Activated T-helper 9 cell treated with anti-CD3 and anti-CD28 coated beads, Interleukin-2, amount 50 U/mL, for 16 hours (primary cell): ENCODE measurements at places on chromosomes 11 and 22.

DNA sequence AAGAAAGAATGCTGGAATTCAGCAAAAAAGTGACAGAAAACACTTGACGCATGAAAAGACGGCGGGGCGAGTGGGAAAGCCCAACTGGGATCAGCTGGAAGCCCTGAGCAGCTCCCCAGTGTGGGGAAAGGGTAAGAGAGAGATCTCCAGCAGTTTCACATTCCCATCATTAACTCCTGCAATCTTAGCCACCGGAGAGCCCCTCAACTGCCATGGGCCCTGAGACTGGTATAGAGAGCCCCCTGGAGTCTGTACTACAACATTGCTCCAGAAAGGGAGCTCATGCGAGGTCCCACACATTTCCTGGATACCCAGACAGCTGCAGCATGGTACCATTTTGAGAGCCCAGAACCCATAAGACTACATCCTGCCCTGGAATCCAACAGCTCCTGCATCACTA lies 31.1 kb downstream of the MRGPRX4 start:
- no peak for DNase-seq

DNA sequence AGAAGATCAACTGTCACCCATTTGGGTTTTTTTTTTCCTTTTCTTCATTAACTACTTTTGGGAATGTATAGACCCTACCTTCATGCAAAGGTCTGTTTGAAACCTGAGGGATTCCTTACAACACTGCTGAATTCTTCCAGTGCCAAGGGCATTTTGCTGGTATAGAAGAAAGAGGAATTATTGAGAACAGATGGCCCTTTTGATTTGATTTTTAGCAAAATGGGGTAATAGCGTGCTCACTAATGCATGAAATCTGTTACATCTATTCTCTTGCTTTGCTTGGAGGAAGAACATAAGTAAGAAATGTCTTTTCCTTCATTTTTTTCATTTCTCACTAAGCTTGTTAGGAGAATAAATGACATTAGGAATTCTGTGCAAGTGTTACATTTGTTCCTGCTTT lies 501.9 kb downstream of the TMEM135 start:
- DNase-seq: no peak

DNA sequence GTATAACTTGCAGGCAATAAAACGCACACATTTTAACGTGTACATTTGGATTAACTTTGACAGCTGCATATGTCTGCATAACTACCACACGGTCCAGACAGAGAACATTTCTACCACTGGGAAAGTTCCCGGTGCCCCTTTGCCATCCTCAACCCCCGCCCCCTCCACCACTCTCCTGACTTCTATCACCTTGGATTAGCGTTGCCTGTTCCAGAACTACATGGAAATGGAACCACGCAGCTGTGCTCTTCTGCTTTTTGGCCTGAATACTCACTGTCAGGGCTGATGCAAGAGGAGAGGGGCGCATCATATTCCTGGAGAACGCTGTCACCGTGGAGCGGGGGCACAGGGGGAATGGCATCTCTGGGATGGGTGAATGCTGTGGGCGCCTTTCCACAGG lies 62.1 kb downstream of the LRP5 start:
- no peak for DNase-seq

DNA sequence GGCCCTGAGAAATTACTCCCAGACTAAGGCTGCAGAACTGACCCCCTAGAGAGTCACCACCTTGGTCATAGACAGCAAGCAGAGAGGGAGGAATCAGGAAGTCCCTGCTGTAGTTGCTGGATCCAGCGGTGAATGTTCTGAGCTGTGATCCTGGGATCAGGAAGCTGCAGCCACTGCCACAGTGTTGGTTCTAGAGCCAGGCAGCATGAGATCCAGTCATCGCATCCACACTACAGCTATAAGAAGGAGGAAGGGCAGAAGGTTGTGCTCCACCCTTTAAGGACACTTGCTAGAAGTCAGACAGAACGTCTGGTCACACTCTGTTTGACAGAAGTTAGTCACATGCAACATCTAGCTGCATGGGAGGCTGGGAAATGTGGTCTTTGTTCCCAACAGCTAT lies 104.7 kb upstream of the OR4B1 start:
- no peak for DNase-seq

DNA sequence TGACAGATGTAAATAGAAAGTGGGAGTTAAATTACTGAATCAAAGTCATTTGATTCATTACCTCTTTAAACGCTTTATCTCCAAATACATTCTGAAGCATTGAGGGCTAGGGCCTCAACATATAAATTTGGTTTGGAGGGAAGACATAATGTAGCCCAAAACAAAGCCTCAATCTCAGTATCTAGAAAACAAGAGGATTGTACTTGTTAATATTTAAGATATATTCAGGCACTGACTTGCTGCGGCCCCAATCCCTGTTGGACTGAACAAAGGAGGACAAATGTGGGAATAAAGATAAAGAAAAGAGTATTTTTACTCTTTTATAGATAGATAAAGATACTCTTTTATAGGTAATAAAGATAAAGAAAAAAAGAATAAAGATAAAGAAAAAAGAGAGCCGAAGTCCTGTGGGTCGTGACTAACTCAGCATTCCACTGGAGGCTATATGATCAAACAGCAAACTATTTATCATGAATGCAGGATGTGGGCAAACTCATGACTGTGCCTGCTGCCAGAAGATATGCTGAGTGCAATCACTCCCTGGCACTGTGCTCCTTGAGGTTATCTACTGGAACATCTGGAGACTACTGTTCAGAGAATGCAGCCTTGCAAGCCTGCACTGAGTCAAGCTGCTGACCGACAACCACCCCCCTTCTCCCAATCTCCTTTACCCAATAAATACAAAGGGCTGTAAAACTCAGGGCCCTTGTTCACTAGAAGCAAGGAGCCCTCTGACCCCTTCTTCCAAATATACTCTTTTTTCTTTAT lies 6.9 kb downstream of the OR10V1 start:
- no peak for DNase-seq

GRCh38 chr11:78390809-78391208 lies 26.8 kb downstream of the GAB2 start:
- DNase-seq: no peak

DNA sequence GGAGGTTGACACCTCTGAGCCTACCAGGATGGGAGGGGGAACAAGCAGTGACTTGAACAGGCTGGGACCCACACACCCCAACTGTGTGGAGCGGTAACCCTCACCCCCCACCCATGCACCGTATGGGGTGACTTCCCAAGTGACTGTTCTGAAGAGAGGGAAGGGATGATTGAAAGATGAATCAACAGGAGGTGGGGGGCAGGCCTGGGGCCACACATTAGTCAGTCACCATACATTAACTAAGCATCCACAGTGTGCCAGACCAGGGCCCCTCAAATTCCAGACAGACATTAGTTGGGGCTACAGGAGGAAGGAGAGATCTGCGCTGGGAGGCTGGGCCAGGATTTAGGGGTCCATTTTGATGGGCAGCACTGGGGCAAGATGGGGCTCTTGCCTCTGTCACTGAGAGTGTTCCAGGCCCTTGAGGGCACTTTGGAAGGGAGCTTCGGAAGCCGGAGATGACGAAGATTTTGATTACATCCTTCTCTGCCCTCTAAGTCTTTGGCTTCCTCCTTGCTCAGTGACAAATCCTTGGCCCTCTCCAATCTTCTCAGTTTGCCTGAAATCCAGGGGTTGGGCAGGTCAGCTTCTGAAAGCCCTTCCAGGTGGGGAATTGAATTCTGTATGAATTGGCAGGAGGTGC lies 966 bp downstream of the SMTN start:
- DNase-seq: no peak

DNA sequence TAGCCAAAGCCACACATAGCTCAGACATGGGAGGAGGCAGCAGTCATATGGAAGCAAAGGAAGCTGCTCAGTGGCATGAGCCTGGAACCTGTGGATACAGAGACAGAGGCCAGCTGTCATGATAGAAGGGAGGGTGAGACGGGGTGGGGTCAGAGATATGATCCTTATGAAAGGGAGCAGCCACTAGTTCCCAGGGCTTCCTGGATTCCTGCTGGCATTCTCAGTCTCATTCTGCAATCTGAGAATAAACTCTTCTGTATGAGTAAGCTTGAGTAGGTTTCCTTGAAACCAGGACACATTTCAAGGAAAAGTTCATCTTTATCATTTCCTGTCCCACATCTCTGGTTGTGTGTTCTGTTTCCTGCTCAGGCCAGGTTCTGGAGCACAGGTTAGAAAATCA lies 220.2 kb upstream of the SNX19 start:
- DNase-seq: no peak

- DNase-seq: no peak
Observed at GRCh38 chr11:123797541-123797940, 8.6 kb downstream of the OR6M1 start.

DNA sequence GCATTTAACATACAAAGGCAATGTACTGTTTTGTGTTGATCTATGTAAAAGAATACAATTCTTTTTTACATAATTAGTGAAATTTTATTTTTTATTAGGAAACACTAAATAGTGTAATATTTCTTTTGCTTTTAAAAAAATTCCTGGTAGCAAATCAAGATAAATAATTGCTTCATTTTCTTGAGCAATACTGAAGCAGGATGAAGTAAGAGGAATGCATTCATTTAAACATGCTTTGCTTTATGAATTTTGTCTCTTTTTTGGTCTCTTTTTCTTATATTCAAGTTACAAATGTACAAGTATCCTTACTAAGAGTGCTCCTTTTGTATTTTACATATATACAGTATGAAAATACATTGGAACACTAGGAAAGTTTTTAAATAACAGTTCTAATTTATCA lies 144.4 kb upstream of the TEAD1 start:
- DNase-seq: no peak

DNA sequence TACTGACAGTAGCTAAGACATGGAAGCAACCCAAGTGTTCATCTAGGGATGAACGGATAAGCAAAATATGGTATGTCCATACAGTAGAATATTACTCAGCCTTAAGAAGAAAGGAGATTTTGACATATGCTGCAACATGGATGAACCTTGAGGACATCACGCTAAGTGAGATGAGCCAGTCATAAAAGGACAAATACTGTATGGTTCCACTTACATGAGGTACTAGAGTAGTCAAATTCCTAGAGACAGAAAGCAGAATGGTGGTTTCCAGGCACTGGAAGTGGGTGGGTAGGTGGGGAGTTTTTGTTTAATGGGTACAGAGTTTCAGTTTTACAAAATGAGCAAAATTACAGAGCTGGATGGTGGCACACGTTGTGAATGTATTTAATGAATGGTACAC lies 18.1 kb downstream of the CHST1 start:
- DNase-seq: no peak

GRCh38 chr11:95443386-95443785 lies 212.4 kb upstream of the SESN3 start:
- DNase-seq: no peak

- no peak for DNase-seq
Observed at GRCh38 chr11:63804259-63804658, 9.0 kb upstream of the SPINDOC start.

DNA sequence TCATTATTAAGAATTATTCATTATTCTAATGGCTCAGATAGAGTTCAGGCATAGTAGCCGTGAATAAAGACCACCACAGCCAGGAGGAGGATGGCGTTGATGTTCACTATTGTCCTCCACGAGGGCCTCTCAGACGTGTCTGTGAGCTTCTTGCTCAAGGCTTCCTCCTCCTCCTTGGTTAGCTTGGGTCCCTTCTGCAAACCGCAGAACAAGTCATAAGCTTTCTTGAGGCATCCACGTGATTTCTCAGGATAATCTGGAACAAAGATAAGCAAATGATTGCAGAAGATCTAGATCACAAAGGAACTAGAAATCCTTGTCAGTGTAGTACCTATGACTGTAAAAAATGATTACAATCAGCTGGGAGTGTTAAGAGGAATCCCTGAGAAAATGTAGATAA lies 13.6 kb upstream of the RFPL2 start:
- DNase-seq: no peak

GRCh38 chr11:76589964-76590950 lies 80.3 kb downstream of the LRRC32 start:
- no peak for DNase-seq

DNA sequence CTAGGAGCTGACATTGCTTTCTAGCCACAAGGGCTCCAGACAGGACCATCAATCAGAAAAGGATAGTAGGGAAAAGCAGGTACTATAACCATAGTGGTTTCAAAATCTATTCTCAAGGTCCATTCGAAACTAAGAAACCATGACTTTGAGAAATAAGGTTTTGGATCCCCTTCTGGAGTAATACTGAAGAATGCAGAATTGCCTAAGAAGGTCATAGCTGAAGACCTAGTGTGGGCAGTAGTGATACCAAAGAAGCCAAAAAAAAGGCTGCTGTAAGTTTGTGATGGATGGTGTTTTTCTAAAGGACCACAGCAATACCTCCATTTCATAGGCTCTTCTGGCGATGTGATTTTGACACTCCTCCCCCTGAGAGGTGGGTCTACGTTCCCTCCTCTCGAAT lies 163.1 kb downstream of the MAML2 start:
- no peak for DNase-seq

- DNase-seq: no peak
Observed at GRCh38 chr11:61850687-61851086, 22.6 kb downstream of the FADS2 start.

- DNase-seq: no peak
Observed at GRCh38 chr22:38766076-38766777, 10.4 kb upstream of the SUN2 start.

DNA sequence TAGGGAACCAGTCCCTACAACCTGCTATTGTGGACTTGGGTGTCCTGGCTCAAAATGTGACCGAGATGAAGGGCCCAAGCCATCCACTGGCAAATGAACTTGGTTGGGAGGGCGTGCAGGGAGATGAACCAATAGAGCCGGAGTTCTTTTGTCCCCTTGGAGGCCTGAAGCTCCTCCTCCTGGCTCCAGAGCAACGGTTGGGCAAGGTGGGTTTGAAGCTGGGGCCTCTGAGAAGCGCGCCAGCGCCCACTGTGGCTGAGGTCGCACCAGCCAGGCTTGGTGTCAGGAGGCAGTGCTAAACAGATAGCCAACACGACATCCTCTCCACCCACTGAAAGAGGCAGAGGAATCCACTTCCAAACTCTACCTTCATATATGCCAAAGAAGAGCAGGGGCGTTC lies 36.0 kb upstream of the PACSIN2 start:
- DNase-seq: no peak

DNA sequence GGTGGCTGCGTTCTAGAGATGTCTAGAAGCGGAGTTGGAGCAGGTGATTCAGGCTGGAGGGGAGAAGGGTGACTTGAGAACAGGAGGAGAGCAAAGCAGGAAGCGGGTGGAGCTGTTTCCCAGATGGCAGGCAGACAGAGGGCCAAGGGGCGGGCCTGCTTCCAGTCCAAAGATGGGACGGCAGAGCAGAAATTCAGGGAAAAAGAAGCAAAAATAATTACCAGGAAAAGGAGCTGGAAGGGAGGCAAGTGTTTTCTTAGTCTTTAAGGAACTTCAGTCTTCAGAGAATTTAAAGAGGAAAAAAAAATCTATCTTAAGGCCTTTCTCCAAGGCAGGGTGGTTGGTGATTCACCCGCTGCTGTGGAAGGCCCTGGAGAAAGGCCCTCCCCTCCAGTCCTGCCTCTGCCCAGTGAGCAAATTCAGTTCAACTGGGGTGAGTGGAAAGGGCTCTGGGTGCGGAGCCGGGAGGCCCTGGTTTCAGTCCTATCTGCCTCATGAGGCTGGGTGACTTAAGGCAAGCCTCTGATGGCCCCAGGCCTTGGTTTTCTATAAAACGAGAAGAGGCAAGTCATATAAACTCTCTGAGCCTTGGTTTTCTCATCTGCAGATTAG lies 4.5 kb upstream of the CREB3L1 start:
- DNase-seq: no peak
